ENCODE measurements at places on chromosomes 4 and X.

DNA sequence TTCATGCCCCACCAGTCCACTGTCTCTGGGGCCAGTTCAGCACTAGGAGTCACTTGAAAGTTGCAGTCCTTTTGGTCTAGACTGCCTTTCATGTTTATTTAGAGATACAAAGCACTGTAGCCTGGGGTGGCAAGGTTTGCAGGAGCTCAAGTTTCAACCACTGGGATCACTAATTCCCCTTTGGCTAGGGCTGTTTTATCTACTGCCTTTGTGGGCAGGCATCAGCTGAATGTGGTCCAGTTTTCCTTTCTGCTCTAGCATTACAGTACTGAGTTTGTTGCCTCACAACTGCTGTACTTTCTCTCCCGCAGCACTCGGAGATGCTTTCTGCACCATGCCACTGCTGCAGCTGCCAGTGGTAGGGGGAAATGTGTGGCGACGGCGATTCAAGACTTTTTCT, 222.3 kb upstream of the HDX start:
- no peak for DNase-seq

- no peak for DNase-seq
Measured at GRCh38 chr4:125169192-125169591, 145.6 kb upstream of the FAT4 start.

GRCh38 chrX:3680459-3680858, 33.0 kb downstream of the PRKX start:
- no peak for DNase-seq

DNA sequence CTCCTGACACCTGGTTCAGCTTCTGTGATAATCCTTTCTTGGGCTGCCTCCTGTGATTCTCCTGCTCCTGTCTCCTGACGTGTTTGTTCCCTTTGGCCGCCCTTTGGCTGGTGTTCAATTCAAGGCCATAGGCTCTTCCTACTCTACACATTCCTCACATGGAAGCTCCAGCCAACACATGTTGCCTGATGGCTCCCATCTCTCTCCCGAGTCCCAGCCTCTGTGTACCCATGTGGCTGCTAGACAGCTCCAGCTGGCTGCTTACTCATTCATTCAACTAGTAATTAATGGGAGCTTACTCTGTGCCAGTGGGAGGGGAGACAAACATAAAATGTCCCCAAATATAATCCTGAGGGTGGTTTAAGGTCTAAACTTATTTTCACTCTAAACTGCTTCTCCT, 9.2 kb upstream of the MED28 start:
- DNase-seq: no peak

- no peak for DNase-seq
Measured at GRCh38 chr4:149766135-149766534, 49.5 kb downstream of the IQCM start.

GRCh38 chrX:132876523-132877338, 81.7 kb downstream of the HS6ST2 start:
- DNase-seq: no peak

GRCh38 chr4:77650787-77651186, 45.2 kb downstream of the CXCL13 start:
- DNase-seq: no peak

DNA sequence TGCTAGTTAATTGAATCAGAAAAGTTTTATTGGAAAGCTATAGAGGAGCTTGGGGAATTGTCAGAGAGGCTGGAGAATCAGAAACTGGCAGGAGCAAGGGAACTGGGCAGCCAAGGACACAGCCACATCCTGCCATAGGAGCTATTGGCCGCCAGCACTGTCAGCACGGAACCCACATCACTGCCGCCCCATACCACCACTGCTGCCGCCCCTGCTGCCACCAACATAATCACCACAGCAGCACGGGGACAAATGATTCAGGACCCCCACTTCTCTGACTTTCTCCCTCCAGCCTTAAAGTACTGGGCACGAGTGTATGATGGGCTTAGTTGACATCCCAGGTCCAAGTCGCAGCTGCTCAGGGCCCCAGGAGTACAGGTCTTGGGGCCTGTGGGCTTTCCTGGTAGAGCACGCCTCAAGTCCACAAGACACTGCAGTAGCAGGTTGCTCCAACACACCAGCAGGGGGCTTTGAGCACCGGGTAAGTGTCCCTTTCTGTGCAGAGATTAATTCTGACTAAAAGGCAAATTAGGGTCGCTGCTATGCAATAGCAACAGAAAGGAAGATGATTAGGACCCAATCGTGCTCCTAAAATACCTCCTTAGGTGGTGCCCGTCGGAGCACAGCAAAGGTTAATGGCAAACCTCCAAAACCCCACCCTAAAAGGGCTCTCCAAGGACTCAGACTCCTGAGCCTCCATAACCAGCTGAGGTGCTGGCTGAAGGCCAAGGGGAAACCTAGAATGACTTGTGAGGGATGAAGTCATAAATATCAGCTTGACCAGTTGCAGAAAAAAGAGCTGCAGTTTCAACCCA, 6.9 kb downstream of the PJA1 start:
- no peak for DNase-seq

- DNase-seq: no peak
Measured at GRCh38 chrX:15356444-15356843, 21.1 kb upstream of the PIGA start.

DNA sequence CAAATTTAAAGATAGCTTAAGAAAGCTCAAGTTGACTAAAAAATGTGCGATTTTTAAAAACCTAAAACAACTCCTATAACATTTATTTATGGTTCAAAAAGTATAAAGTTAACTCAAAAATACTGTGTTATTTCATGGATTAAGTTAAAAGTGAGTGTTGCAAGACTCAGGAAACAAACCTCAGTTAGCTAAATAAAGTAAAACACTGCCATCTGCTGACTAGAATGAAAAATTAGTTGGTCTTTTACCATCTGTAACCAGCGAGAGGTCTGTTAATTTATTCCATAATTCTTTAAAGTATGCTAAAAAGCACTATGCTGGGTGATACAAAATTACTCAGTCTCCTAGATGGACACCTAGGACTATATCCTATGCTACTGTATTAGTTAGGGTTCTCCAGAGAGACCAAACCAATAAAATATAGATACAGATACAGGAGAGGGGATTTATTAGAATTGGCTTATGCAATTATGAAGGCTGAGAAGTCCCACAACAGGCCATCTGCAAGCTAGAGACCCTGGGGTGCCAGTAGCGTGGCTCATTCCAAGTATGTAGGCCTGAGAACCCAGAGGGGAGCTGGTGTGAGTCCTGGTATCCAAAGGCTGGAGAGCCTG, 4.9 kb upstream of the WDFY3 start:
- peak; percentile 55 for DNase-seq

DNA sequence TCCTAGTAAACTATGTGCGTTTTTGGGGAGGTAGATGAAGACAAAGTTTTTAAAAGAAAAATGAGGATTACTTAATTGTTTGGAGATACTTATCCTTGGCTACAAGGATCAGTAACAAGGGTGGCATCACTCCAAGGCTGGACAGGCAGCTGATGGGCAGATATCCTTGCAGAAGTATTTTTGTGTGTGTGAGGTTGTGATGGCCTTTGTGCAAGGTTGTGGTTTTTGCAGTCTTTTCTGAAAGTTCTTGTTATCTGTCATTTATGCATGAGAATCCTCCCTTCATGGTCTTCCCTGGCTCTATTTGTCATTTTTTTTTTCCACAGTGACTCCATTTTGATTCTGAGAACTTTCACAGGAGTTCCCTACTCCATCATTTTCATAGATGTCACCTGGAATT, 96.0 kb upstream of the C1GALT1C1 start:
- no peak for DNase-seq

- no peak for DNase-seq
Measured at GRCh38 chr4:150136036-150136435, 57.8 kb downstream of the DCLK2 start.

GRCh38 chr4:650951-651883, 22.9 kb downstream of the ATP5ME start:
- DNase-seq: peak; percentile 83

- DNase-seq: no peak
Measured at GRCh38 chr4:137310593-137311490, 221.5 kb downstream of the PCDH18 start.

GRCh38 chrX:24207826-24208225, 58.3 kb downstream of the ZFX start:
- DNase-seq: no peak

DNA sequence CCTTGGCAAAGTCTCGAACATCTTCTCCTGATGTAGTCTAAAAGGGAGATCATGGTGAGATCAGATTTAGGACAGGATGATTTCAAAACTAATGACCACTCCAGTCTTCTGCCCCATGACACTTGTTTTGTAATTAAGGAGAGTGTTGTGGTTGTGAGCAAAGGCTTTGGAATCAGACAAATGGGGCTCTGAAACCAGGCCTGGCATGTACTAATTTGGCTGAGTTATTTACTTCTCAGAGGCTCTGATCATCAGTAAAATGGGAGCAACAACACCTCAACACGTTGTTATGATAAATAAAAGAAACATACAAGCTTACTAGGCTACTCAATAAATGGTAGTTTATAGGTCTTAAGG, 106.9 kb upstream of the FTHL17 start:
- DNase-seq: no peak

DNA sequence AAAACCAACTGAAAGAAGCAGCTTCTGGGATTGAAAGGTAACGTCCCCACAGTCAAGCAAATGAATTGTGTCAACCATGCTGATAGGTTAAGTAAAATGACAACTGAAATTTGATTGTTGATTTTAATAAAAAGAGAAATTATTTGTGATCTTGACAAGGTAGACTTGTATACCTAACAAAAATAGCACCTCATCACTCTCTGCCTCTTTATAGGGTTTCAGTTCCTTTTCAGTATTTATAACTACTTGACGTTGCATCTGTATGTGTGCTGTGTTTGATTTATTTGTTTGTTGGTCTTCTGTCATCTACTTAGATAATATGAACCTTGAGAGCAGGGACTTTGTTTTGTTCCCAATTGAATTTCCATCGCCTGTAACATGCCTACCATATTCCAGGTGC, 7.9 kb upstream of the PPP3CA start:
- DNase-seq: no peak

DNA sequence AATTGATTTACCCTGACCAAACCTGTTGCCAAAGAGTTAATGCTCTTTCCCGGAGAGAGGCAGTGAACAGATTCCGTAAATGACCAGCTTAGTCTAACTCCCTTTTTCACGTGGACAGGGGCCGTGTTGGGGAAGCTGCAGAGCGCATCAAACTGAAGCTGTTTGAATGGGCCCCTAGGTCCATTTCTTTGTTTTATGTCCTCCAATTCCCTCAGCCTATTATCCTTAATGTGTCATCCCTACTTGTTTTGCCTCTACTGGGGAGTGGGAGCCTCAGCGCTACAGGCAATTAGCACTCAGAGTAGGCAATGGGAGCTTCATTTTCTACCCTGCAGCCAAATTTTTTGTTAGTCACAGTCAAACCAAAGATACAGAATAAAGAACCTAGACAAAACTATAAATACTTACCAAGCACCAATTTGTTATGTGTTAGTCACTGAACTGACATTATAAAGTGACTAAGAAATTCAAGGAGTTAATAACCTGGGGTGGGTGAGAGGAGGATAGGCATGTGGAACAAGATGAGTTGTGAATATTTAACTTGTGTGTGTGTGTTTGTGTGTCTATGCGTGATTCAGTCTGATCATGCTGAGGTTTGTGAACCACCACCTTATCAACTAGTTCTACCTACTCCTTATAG, 417.4 kb downstream of the PACRGL start:
- DNase-seq: peak; percentile 3

GRCh38 chrX:37541991-37542390, 29.5 kb upstream of the LANCL3 start:
- DNase-seq: no peak

GRCh38 chrX:86023811-86024210, 23.5 kb downstream of the CHM start:
- no peak for DNase-seq

- no peak for DNase-seq
Measured at GRCh38 chr4:88215351-88215750, 56.9 kb upstream of the ABCG2 start.

DNA sequence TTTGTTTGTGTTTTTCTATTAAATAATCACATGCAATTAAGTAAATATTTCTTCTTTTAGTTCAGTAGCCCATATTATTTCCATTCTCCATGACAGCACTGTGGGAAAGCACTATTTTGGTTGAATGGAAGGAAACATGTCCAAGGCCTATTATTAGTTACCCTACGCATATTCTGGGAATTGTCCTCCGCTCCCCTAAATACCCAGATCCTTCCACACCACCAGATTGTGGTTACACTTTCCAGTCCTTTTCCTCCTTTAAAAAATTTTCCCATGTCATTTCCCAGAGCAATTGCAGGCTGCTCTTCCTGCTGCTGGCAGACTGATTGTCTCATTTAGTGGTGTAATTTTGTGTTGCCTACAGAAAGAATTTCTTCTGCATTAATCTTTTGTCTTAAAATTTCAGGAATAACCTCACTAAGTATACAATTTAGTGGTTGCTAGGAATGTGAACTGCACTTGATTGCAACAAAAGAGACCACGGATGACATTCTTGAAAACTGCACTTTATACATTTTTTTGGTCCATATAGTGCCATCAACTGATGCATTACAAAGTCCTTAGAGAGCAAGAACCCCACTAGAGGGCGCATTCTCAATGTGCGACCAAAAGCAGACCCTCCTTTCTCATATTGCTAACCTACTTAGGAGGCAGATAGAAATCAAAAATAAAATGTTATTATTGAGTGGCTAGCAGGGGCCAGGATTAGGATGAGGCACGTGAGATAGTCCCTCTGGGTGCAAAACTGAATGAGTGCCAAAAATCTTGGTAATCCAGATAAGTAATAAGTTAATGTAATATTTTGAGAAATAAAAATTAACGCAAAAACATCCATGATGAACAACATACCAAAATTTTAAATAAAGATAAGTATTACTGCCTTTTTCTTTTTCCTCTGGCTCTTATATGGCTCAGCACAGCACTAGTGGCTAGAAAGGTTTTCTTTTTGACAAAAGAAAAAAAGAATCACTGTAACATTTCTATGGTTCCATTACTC, 98.8 kb upstream of the IQCM start:
- DNase-seq: no peak

GRCh38 chr4:86403575-86403974, 43.7 kb upstream of the MAPK10 start:
- no peak for DNase-seq

DNA sequence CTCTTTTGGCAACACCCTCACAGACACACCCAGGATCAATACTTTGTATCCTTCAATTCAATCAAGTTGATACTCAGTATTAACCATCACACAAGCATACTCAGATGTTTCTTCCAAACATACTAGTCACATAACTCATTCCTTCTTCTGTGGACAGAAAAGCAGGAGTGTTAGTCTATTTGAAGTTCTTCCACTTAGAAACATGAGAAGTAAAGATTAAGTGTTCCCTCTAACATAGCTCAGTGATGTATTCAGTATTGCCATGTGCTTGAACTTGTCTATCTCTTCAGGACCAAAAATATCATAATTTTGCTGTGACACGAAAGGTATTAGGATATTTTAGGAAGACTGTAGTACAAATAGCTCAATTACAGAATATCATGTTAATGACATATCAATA, 25.8 kb upstream of the MAGED1 start:
- DNase-seq: no peak

DNA sequence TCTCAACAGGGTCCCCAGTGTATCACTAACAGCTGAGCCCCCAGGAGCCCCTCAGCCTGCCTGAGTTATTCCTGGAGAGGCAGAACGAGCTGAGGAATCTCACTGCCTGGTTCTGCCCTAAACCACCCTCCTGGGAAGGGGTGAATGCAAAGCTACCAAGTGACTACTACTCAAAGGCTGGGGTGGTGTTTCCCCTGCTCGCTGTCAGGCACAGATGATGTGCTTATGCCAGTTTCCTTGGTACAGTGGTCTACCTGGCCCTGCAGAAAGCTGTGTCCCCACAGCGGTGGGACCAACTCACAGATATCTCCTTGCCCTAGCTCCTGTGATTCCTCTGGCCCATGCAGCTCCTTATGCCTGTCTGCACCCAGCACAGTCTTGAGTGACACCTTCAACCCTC, 35.4 kb upstream of the ASMTL start:
- DNase-seq: no peak

GRCh38 chr4:53863736-53864365, 200.6 kb downstream of the CHIC2 start:
- no peak for DNase-seq
